Motor neuron (in vitro differentiated cells): ENCODE measurements at places on chromosomes 7 and 10. TPM values are rescaled to one million over a fixed set of nuclear protein-coding genes. Genes with fewer than 3 reads are reported as not detected.

GRCh38 chr10:61475449-61475873 lies 22.3 kb upstream of the TMEM26 start:
- peak; percentile 83 for ATAC-seq

DNA sequence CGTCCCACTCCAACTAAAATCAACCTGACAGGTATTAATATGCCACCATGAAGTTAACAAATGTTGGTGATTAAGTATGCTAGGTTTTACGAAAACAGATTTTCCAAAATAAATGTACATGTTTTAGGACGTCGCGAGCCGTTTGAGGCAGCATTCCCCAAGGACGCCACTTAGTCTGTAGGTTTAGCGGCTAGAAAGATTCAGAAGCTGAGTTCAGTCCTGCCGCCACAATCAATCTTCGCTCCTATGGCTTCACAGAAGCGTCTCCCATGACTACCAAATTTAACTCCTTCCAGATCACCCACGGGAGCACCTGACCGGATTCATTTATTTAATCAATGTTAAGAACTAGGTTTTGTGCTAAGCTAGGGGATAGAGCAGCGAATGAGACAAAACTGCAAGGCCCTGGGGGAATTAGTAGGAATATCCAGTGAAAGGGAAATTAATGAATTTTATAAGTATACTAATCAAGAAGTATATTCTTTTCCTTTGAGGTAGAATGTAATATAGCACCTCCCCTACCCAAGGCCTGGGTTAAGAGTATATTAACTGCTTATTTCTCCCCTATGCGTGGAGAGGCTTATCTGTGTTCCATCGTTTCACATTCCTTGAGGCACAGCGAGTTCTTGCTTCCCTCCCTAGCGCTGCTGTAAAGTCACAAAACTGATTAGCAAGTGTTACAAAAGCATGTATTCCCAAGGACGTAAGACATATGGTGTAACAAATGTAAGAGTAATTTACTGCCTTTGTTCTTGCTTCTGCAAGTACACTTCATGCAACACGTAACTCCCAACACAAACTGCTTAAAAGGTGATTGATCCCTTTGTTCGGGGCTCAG lies 994 bp upstream of the CYP51A1 start:
- ATAC-seq = peak; percentile 1

- ATAC-seq = no peak
Measured at GRCh38 chr7:12596225-12596790, 25.8 kb downstream of the SCIN start.

DNA sequence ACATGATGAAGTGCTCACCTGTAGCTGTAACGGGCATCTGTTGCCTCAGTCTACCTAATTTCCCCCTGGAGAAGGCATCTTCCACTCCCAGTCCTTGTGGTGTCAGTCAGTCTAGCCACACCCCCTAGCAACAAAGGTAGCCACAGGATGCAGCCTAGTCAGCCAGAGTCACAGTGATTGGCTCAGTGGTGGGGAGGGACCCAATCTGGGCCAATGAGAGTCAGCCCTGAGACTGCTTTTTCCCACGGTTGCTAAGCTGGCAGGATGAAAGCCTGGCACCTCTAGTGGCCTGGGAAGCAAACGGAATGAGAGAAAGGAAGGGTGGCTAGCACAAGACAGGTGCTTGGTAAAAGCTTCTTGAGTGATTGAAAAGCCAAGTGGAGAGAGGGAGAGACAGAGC lies 118.6 kb downstream of the SH3PXD2A start:
- no peak for ATAC-seq

DNA sequence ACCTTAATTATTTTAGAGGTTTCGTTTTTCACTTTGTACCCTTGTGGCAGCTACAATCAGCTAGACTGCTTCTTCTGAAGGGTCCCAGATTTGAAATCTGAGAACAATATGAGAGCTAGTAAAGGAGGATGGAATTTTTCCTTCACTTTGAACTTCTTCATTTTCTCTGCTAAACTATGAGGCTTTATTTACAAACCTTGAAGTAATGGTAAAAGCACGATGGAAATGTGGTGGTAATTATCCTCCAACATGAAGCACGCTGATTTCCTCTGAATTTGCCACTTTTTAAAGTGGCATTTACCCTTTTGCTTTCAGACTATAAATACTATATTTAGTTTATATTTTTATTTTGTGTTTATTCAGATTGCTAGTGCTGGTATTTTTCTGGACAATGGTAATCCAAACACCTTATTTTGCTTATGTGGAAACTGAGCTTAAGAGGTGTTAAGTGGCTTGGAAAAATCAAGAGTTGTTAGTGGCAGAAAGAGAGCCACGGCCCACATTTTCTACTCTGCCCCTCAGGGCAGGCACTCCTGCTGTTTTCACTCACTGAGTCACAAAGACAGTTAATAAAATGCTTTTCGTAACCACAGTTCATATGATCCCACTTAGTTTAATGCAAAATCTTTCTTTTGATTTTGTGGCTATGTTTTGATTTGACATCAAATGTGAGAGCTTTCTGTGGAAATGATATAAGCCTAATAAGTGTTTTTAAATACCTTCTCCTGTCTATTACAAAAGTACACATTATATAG lies 2.7 kb downstream of the SSMEM1 start:
- ATAC-seq = peak; percentile 74

GRCh38 chr7:20786779-20787659 lies at the start of gene SP8:
Gene SP8 (minus strand): TSS chr7:20786886. CDS start chr7:20786798, 88 bp downstream.
- peak; percentile 75 for ATAC-seq

- ATAC-seq = peak; percentile 62
Measured at GRCh38 chr10:84523526-84523925, 195.1 kb downstream of the CCSER2 start.

DNA sequence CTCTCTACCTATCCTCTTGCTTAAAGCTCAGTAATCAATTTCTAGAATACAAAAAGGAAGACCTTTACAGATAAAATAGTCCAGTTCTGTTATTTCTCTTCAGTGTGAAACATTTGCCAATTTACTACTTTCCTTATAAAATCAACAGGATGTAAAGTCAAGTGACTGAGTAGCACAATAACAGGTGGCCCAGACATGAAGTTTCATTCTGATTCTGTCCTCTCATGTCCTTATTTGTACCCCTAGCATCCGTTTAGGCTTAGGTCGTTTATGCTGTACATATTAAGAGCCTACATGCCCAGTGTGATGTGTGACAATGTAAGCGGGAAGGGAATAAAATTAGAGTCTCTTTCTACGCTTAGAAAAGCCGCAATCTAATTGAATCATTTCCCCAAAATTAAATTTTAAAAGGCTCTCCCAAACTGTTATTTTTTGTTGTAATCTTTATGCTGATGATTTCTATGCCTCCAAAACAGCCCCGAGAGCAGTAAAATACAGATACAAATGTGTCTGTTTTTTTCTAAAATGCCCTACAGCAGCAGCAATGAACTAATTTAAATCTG lies 29.1 kb downstream of the EPC1 start:
- no peak for ATAC-seq

GRCh38 chr7:120950539-120951308 lies at the start of gene ING3:
Gene ING3 (plus strand): TSS chr7:120950777. CDS start chr7:120950897, 120 bp downstream.
- ATAC-seq = peak; percentile 97

- no peak for ATAC-seq
Measured at GRCh38 chr7:133804127-133804526, 323.0 kb upstream of the LRGUK start.

GRCh38 chr7:157828881-157829280 lies 492.1 kb downstream of the DNAJB6 start:
- no peak for ATAC-seq

DNA sequence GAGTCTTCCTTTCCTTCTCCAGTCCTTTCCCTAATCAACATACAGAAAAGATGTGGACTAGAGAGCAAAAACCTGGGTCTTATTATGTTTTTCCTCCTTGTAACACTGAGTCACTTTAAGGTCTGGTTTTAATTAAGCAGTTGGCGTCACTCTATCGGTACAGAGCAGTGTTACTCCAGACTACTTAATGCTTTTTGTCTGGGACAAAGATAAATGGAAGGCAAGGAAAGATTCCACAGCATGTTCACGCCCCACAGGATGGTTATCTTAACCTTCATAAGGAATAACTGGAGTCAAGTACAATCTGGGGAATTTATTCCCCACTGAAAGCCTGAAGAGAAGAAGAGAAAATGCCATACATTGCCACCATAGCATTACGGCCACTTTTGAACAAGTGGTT lies 145.7 kb downstream of the ELAPOR2 start:
- no peak for ATAC-seq

- ATAC-seq = no peak
Measured at GRCh38 chr7:43621729-43622448, 39.0 kb downstream of the STK17A start.

GRCh38 chr7:147044941-147045340 lies 928.3 kb downstream of the CNTNAP2 start:
- no peak for ATAC-seq

The CLCN1 gene
- 0.15 and 0.28 TPM in 2 replicates for total RNA-seq

The CHST15 gene
- total RNA-seq = 5.3 and 5.6 TPM in 2 replicates

The UNCX gene
- 0.21 TPM in 1 of 2 replicates, not detected in the other for total RNA-seq

The TMEM213 gene
- 0.58 and 0.71 TPM in 2 replicates for total RNA-seq

The TMEM130 gene
- 0.20 and 0.22 TPM in 2 replicates for total RNA-seq

The ASB15 gene
- not detected in 2 replicates for total RNA-seq

The TRUB1 gene
- 42.0 and 48.0 TPM in 2 replicates for total RNA-seq
